ENCODE measurements at places on chromosomes 1 and 21.

- DNase-seq: no peak
These were observed 64.7 kb downstream of the SCCPDH start for GRCh38 chr1:246788895-246789338.

DNA sequence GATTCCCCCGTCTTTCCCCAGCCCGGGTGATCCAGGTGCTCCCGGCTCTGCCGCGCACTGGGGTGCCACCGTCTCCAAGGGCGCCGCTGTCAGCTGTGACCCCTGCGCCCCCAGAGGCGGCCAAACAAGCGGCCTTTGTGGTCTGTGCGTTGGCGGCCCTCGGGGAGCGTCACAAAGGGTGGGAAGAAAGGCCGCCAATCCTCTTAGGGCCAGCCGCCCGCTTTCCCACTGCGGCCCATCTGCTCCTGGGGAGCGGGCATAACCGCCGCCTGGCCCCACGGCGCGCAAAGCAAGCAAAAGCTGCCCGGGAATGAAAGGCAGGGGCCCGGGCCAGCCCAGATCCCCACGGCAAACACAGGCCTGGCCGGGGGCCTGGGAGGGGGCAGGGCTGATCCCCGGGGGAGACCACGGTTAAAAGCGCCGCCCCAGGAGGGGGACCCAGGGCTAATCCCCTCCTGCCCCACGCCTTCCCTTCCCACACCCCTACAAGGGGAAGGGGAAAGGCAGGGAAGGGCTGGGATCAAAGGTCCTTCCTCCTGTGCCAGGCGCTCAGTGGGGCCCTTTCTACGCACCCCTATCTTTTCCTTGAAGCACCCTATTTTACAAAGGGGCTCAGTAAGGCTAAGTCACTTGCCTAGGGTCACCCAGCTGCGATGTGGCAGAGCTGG lies 24.0 kb downstream of the C1QB start:
- DNase-seq: no peak

- no peak for DNase-seq
These were observed 886 bp downstream of the ZMYM4 start for GRCh38 chr1:35269201-35269988.

- no peak for DNase-seq
These were observed 105.5 kb downstream of the RERE start for GRCh38 chr1:8711873-8712412.

Data from mesothelial cell of epicardium (in vitro differentiated cells).